Endodermal cell (in vitro differentiated cells): ENCODE measurements at places on chromosomes 6 and 20. TPM values are rescaled to one million over a fixed set of nuclear protein-coding genes. Genes with fewer than 3 reads are reported as not detected.

GRCh38 chr20:9261781-9262180 lies 192.9 kb downstream of the PLCB4 start:
- H3K4me1 ChIP-seq = no peaks in the 10 kb centered on the region
- H3K36me3 ChIP-seq = no peaks in the 10 kb centered on the region
- DNase-seq = no peak
- no peaks in the 10 kb centered on the region for H3K27me3 ChIP-seq

DNA sequence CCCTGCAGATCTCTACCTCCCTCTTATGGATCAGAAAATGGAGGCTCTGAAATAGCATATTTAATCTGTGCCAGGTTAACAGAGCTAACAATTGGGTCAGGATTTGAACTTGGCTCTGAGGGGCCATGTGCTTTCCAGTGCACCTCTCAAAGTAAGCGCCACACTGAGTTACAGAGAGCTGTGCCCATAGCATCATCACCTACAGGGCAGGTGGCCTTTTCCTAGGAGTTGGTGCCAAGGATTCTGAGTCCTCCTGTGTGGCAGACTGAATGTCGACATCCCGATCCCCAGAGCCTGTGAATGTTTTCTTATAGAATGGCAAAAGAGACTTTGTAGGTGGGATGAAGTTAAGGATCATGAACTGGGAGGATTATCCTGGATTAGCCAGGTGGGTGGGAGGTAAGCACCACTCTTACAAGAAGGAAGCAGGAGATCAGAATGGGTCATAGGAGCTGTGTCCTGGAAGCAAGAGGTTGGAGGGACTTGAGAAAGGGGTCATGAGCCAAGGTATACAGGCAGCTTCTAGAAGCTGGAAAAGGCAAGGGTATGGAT lies 68.0 kb upstream of the TBC1D7 start:
- no peaks in the 10 kb centered on the region for H3K27me3 ChIP-seq
- H3K4me1 ChIP-seq = no peaks in the 10 kb centered on the region
- no peak overlapping the region for H3K4me3 ChIP-seq
- H3K27ac ChIP-seq = no peak overlapping the region

- H3K4me3 ChIP-seq = no peak overlapping the region
- DNase-seq = no peak
- no peaks in the 10 kb centered on the region for H3K27me3 ChIP-seq
- H3K27ac ChIP-seq = peak overlapping the region; percentile 85
Measured at GRCh38 chr6:16204653-16205376, 33.6 kb upstream of the GMPR start.

GRCh38 chr6:24905483-24905882 lies 30.3 kb downstream of the RIPOR2 start:
- H3K4me1 ChIP-seq = peaks cover 8% of the 10 kb centered on the region
- no peak for DNase-seq
- peaks cover 25% of the 10 kb centered on the region for H3K27me3 ChIP-seq
- H3K4me3 ChIP-seq = no peak overlapping the region
- H3K27ac ChIP-seq = no peak overlapping the region
- no peaks in the 10 kb centered on the region for H3K36me3 ChIP-seq

DNA sequence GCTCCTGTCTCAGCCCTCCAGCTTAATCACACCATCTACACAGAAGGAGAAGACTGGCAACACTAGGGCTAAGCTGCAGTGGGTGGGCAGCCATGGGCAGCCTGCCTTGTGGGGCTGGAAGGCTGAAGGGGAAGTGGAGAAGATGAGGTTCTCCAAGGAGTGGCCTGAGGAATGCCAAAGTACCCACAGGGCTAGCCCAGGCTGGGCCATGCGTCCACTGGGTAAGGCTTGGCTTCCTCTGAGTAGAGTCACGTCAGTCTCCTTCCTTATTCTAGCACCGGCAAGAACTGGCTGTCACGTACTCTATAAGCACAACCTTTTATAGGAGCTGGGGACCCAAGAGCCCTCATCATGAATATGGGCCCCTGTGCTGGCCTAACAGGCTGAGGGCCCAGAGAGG lies 110.6 kb upstream of the SIRPA start:
- no peaks in the 10 kb centered on the region for H3K4me1 ChIP-seq
- H3K4me3 ChIP-seq = no peak overlapping the region
- DNase-seq = no peak
- H3K27ac ChIP-seq = no peak overlapping the region
- peaks cover 24% of the 10 kb centered on the region for H3K27me3 ChIP-seq
- no peaks in the 10 kb centered on the region for H3K36me3 ChIP-seq

DNA sequence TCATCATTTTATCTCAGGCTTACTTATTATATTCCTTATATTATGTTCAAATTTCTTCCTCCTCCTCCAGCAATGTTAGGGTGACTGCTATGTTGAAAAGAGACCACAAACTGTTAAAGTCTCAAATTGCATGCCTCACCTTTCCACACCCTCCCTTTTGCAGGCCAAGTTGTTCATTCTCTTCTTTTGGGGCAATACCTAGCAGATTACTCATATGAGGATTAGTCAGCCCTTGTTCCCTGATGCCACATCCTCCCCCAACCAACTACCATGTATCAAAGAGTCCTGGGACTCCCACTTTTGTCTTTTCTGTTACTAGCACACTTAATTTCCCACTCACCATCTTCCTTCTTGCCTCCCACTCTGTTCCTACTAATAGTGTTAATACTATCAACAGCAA lies 434.7 kb downstream of the BCKDHB start:
- no peaks in the 10 kb centered on the region for H3K36me3 ChIP-seq
- H3K4me3 ChIP-seq = no peak overlapping the region
- H3K4me1 ChIP-seq = peaks cover 3% of the 10 kb centered on the region
- no peaks in the 10 kb centered on the region for H3K27me3 ChIP-seq
- DNase-seq = no peak
- H3K27ac ChIP-seq = no peak overlapping the region

DNA sequence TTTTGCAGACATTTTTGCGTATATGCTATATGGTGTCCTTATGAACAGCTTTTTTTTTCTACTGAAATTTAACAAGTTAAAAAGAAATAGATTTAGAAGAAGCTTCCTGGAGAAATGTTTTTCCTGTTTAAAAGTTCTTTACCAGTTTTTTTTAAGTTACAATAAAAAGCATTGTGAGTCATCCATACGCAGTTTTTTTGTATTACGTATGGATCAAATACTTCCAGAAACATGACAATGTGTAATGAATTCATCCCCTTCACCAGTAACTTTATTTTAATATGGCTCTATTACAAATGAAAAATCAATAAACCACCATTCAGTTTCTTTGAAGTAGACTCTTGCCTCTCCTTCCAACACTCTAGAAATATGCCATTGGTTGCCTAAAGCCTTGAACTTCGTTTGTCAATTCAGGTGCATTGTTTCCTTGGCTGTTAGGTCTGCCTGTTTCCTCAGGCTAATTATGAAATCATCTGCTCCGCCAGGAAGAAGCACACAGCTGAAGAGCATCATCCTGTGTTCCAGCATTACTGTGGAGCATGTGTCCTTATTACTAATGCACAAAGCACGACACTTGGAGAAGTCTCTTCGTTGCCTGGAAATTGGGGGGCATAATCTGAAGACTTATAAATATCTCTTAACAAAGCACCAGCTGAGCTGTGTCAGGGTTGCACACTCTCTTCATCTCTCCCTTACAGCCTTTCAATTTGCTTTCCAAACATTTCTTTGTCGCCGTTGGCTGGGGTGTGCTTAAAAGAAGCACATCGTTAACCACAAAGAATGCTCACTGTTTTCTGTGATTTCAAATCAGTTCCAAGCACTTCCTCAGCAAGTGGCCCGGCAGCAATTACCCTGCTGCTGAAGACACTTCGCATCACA lies 9.6 kb downstream of the MOXD1 start:
- H3K27ac ChIP-seq = peak overlapping the region; percentile 65
- no peak overlapping the region for H3K4me3 ChIP-seq
- no peaks in the 10 kb centered on the region for H3K27me3 ChIP-seq

GRCh38 chr6:40194447-40195170 lies 260.3 kb upstream of the MOCS1 start:
- H3K4me1 ChIP-seq = no peaks in the 10 kb centered on the region
- DNase-seq = no peak
- no peaks in the 10 kb centered on the region for H3K27me3 ChIP-seq
- no peak overlapping the region for H3K27ac ChIP-seq
- no peaks in the 10 kb centered on the region for H3K36me3 ChIP-seq
- H3K4me3 ChIP-seq = no peak overlapping the region

DNA sequence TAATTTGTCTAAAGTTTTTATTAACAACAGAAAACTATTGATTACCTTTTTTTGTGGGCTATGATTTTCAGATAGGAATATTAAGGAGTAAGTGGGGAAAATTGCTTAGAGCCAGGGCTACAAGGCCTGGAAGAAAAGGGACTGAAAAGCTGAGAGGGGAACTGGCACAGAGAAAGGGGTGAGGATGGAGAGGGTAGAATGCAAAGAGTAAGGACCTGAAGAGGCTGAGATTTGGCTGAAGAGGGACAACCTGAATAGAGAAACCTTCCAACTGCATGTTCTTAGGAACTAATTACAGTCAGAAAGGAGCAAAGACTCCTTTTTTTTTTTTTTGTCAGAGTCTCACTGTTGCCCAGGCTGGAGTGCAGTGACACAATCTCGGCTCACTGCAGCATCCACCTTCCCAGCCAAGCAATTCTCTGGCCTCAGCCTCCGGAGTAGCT lies 16.7 kb downstream of the BTN2A1 start:
- DNase-seq = no peak
- H3K4me1 ChIP-seq = no peaks in the 10 kb centered on the region
- no peak overlapping the region for H3K4me3 ChIP-seq
- no peaks in the 10 kb centered on the region for H3K27me3 ChIP-seq

- no peak for DNase-seq
- no peaks in the 10 kb centered on the region for H3K27me3 ChIP-seq
- no peaks in the 10 kb centered on the region for H3K36me3 ChIP-seq
- H3K4me3 ChIP-seq = no peak overlapping the region
- H3K27ac ChIP-seq = no peak overlapping the region
- no peaks in the 10 kb centered on the region for H3K4me1 ChIP-seq
Measured at GRCh38 chr6:85412911-85413430, 36.9 kb upstream of the NT5E start.

DNA sequence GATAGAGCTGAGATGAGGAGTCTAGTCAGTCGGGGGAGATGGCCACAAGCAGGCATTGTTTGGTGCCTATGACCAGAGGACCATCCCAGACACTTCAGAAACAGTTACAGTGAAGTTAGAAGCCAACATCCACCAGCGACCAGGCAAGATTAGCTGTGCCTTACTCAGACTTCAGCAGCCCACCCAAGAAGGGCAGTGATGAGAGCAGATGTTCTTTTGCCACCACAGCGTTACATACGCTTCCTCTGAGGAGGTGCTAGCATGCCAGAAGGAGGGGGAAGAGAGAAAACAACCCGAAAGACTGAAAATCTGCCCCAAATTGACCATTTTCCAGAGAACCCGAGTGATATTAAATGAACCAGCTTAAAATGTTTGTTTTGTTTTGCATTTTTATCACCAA lies 186.8 kb downstream of the PRL start:
- no peaks in the 10 kb centered on the region for H3K27me3 ChIP-seq
- peaks cover 52% of the 10 kb centered on the region for H3K36me3 ChIP-seq
- no peak overlapping the region for H3K4me3 ChIP-seq
- no peaks in the 10 kb centered on the region for H3K4me1 ChIP-seq

DNA sequence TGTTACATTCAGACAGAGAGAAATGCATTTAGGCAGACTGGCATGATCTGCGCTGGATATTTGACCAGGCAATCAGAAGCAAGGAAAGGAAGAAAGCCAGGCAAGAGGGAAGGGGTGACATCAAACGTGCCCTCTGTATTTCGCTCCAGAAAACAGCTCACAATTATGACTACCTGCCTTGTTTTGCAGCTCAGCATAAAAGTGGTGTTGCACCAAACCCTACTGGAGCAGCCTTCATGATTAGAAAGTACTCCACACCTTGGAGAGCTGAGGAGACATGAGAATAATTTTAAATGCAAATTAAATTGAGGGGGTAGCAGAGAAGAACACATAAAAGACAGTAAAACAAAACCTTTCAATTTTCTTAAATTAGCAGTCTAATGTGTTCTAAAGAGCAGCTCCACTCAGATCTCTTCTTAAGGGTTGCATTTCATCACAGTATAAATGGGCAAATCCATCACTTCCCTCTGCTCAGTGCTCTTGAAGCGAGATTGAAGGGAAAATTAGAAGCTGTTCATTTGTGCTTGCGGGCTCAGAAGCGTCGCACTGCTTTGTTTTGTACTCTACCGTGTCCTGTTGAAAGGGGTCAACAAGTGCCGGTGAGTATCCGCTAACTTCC lies at the start of gene PHACTR1:
Gene PHACTR1 (plus strand): TSS at position 470 of the 619 bp plus-strand sequence.
- H3K4me3 ChIP-seq = no peak within 1 kb of the TSS
- H3K36me3 ChIP-seq = no peaks in the 10 kb centered on the region
- H3K4me1 ChIP-seq = no peaks in the 10 kb centered on the region

DNA sequence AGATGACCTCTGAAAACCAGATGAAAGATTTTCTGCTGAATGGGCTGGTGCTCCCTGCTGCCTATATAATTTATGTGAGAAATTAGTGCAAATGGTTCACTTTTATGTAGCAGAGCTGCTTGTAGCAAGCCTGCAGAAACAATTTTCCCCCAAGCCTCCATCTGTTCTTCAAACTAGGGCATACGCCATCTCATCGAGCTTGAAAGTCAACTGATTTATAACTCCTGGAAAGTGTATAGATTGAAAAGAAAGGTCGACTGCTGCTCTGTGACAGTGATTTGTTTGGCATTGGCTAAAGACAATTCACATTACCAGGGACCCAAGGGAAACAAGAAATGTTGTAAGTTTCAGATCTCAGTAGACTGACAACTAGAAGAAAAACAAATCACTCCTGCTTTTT lies 93.3 kb downstream of the PACRG start:
- no peaks in the 10 kb centered on the region for H3K36me3 ChIP-seq
- no peaks in the 10 kb centered on the region for H3K27me3 ChIP-seq
- H3K4me3 ChIP-seq = no peak overlapping the region
- H3K4me1 ChIP-seq = no peaks in the 10 kb centered on the region
- no peak for DNase-seq

GRCh38 chr6:21101694-21102093 lies 491.9 kb upstream of the SOX4 start:
- H3K4me1 ChIP-seq = peaks cover 37% of the 10 kb centered on the region
- H3K36me3 ChIP-seq = no peaks in the 10 kb centered on the region
- H3K27ac ChIP-seq = no peak overlapping the region
- peak; percentile 63 for DNase-seq
- H3K4me3 ChIP-seq = peak overlapping the region; percentile 41

GRCh38 chr6:30263734-30264133 lies 50.5 kb upstream of the TRIM26 start:
- DNase-seq = no peak
- H3K4me3 ChIP-seq = no peak overlapping the region
- peaks cover 21% of the 10 kb centered on the region for H3K27me3 ChIP-seq
- H3K4me1 ChIP-seq = no peaks in the 10 kb centered on the region

PLCB4 gene
- total RNA-seq = 14.6 to 18.7 TPM (median 15.3 TPM) in 3 replicates

PCNA gene
- total RNA-seq = 169 and 172 TPM in 2 replicates

BPIFB1 gene
- total RNA-seq = 0.24 TPM in 1 of 3 replicates, not detected in the others

ENPP3 gene
- total RNA-seq = not detected in 2 replicates

NR2E1 gene
- not detected in 2 replicates for total RNA-seq
